ENCODE measurements at places on chromosomes 4 and X.

DNA sequence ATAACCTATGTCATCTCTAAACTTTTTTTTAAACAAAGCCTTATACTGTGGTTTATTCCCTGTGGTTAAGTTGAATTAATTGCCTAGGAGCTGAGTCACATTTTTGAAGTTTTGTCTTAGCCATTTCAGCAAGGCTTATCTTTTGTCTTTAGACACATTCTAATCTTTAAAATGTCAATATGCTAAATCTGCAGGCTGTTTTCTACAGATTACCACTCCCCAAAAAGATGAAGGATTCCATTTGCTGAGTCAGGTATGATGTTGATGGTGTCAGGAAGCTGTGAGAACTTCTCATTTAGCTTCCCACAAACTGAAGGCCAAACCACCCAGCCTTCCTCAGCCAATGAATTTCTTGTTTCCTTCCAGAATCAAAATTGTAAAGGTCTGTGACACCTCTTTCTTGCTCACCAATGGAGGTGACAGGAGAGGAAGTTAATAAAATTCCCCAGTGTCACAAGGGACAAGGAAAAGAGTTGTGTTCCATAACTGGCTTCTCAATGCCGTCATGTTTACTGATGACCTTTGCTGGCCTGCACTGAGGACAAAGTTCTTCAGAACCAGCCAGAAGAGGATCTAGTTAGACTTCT lies 3.7 kb upstream of the CXCL6 start:
- no peak for DNase-seq

- no peak for DNase-seq
These were observed 43.3 kb downstream of the RHOH start for GRCh38 chr4:40240040-40240653.

DNA sequence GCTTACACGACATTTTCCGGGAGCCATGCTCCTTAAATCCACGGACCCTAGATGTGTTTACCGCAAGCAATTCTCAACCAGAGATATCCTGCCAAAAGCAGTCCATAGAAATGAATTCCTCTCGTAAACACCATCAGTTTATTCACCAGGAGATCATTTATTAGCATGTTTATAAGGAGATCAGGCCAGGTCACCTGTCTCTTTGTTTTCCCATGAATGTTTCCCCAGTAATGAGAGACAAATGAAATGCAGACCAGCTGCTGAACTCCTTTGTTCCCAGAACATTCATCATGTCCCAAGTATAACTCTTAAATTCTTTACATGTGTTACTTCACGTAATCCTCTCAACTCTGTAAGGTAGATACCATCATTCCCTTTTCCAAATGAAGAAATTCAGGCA lies 137.1 kb downstream of the DDX53 start:
- DNase-seq: no peak

DNA sequence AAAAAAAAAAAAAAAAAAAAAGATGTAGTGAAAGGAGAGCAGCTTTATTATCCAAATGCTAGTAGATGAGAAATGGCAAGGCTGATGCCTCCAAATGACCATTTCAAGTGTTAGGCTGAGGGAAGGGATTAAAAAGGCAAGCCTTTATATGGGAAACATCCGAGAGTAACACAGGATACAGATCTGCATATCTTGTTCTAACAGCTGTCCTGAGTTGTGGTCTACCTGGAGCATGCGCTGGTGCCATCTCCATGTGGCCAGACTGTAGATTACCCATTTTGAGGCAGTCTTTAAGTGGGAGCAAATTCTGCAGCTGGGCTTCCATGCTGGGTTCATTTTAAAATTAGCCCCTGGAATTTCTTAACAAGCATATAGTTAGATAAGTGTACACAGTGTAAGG lies 26.0 kb upstream of the ELF2 start:
- DNase-seq: no peak

GRCh38 chr4:3269105-3269927 lies 20.4 kb downstream of the MSANTD1 start:
- no peak for DNase-seq

DNA sequence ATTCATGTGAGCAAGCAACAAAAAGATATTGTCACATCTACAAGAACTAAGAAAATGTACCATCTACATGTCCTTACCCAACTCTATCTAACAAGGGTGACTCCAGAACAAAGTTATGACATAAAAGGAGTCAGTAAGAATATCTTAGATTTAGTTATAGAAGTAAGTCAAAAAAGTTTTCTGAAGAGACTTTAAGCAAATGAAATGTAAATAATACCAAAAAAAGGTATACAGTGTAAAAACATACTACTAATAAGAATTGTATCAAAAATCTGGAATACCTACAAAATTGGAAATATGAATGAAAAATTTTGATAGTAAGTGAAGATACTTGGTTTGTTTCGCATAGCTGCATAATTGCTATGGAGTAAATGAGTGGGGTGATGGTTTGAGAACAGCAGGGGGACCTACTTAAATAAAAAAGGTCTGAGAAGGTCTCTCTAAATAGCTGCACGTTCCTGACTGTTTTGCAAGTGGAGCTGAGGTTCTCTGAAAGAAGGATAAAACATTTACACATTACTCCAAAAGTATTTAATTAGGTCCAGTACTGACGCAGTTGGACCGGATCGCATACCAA lies 51.0 kb upstream of the ENPP6 start:
- no peak for DNase-seq

- DNase-seq: no peak
These were observed 19.7 kb upstream of the CRMP1 start for GRCh38 chr4:5912614-5913019.

DNA sequence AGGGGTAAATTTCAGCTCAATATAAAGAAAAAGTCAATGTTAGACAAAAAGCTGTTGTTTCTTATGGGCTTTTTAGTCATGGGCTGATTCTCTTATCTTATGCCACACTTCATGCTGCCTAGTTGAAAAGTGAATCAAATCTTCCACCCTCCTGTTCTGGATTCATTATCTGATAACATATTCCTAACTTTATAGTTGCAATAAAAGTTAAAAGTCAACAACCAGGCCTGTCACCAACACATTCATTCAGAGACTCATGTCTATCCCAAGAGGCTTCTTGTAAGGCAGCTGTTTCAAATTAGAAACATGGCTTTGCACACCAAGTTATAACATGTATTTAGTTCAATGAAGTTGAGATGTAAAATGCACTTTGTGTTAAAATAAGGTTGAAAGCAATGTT lies 243.8 kb downstream of the ADAMTS3 start:
- DNase-seq: no peak

DNA sequence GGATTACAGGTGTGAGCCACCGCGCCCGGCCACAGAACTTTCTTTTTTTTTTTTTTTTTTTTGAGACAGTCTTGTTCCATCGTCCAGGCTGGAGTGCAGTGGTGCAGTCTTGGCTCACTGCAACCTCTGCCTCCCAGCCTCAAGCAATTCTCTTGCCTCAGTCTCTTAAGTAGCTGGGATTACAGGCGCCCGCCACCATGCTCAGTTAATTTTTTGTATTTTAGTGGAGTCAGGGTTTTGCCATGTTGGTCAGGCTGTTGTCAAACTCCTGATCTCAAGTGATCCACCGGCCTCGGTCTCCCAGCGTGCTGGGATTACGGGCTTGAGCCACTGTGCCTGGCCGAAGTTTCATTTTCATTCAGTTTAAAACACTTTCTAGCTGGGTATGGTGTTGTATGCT lies 16.4 kb downstream of the FAM193A start:
- DNase-seq: no peak

DNA sequence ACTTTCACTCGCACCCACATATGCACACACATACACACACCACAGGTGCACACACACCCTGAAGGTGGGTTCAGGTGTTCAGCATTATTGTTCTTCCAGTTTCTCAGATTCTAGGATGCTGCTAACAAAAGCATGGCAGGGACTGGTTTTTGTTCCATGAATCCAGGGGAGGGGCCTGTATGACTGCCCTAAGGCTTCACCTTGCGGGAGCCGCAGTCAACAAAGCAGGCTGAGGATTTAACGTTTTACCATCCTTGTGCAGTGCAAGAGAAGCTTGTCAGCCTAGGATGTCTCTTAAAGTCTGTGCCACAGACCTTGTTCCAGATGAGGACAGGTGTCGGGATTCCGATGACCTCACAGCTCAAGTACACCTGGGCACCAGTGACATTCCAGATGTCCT lies 61.8 kb downstream of the POLR2B start:
- no peak for DNase-seq

- no peak for DNase-seq
These were observed 3.1 kb downstream of the SLC49A3 start for GRCh38 chr4:685679-686412.

DNA sequence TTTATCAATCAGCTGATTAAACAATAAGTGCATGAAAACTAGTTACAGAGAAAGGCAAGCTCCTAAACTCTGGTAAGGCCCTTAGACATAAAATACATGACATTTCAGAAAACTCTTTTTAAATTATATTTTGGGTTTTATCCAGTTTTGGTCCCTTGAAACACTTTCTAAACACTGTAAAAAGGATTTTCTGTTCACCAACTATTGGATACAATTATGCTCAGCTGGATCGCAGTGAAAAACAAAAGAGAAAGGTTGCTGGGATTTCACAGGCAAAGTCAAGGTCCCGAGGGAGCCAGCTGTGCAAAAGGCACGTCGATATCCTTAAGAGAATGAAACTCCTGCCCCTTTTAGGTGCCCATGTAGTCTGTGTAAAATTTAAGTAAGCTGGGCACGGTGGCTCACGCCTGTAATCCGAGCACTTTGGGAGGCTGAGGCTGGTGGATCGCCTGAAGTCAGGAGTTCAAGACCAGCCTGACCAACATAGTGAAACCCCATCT lies 1018.4 kb upstream of the INTU start:
- DNase-seq: no peak

- no peak for DNase-seq
These were observed 255.1 kb downstream of the SPRY1 start for GRCh38 chr4:123651536-123652180.

DNA sequence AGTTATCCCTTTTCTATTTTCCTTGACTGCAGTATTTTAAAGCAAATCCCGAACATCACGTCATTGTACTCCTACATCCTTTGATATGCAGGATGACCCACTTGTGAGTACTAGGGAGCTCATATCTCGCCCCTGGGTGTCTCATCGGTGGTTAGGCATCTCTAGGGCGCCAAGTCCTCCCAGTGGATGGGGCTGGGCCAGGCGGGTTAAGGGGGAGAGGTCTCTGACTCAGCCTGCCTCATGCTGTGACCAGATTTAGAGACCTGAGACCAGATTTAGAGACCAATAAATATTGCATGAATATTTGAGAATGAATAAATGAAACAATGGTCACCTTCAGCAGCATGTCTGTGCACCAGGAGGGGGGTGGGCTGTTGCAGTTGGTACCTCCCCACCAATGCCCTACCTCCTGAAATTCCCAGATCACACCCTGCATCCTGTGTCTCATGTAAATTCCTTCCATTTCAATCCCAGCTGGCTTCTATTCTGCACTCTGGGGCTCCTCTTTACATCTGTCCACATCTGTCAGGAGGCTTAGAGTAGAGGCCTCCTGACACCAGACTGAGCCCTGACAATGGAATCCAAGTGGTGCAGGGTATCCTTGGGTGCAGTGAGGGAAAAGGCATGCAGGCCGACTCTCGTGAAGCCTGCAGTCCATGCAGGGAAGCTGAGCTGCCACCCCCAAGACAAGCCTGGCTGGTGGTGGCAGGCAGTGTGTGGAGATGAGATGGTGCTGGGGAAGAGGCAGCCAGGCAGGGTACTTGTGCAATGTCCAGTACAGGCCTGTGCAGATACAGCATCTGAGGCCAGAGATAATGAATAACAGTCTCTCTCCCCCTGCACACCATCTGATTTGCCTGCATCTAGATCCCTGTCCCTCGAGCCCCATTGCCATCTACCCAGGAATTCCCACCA lies 5.2 kb downstream of the APLN start:
- no peak for DNase-seq

- DNase-seq: no peak
These were observed 177.8 kb upstream of the DKK2 start for GRCh38 chr4:107213880-107214279.

GRCh38 chrX:46803140-46803539 lies 33.7 kb upstream of the RP2 start:
- no peak for DNase-seq

GRCh38 chr4:90624781-90625180 lies 497.6 kb downstream of the CCSER1 start:
- DNase-seq: no peak

All from stimulated activated CD8-positive, alpha-beta memory T cell treated with anti-CD3 and anti-CD28 coated beads, Interleukin-15, amount 100 ng/mL, for 1 hour (primary cell).